Lower leg skin (tissue), 4 donors: ENCODE measurements at places on chromosomes 16 and 17. TPM values are rescaled to one million over a fixed set of nuclear protein-coding genes. Genes with fewer than 3 reads are reported as not detected.

- no peak for DNase-seq
Observed at GRCh38 chr17:1643999-1644492, 1.5 kb downstream of the SCARF1 start.

DNA sequence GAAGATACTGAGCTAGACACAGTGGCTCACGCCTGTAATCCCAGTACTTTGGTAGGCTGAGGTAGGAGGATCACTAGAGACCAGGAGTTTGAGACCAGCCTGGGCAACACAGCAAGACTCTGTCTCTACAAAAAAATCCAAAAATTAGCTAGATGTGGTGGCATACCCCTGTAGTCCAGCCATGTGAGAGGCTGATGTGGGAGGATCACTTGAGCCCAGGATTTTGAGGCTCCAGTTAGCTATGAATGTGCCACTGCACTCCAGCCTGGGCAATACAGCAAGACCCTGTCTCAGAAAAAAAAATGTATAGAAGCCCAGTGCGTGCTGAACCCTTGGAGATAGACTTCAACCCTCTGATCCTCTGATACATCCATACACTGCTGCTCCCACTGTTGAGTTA is 7.2 kb upstream of the PPM1D start:
- DNase-seq, result no peak

- DNase-seq, result peak; percentile 70
Observed at GRCh38 chr17:2975469-2975958, 87.9 kb downstream of the OR1D5 start.

DNA sequence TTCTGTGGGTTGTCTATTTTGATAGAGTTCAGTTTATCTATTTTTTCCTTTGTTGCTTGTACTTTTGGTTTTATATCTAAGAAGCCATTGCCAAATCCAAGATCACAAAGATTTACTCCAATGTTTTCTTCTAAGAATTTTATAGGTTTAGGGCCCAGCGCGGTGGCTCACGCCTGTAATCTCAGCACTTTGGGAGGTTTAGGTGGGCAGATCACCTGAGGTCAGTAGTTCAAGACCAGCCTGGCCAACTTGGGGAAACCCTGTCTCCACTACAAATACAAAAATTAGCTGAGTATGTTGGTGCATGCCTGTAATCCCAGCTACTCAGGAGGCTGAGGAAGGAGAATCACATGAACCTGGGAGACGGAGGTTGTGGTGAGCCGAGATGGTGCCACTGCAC is 13.7 kb upstream of the ITGA3 start:
- DNase-seq, result no peak

GRCh38 chr17:40361925-40362695 is 2.4 kb downstream of the GJD3 start:
- DNase-seq, result no peak

DNA sequence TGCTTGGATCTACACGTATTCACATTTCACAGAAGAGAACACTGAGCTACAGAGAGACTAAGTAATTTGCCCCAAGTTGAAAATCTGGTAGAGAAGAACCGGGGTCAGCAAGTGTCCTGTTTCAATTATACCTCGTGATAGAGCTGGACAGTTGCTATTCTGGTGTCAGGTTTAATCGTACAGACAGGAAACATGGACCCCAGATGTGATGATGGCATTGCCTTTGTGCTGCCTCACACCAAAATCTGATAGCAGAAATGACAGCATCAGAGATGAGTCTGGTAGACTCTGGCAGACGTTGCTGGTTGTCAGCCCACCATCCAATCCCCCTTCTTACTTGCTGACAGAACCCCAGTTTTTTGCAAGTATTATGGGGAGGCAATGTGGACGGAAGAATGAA is 112.1 kb upstream of the FOXF1 start:
- DNase-seq, result no peak

- no peak for DNase-seq
Observed at GRCh38 chr17:4789701-4789950, 862 bp downstream of the GLTPD2 start.

P2RX5 gene
- not detected for total RNA-seq

SLC46A1 gene
- 6.3 TPM for total RNA-seq
